ENCODE measurements at places on chromosomes 7 and 10.
A peak's percentile ranks its signal among the peaks of the same experiment; 100 is the strongest.

- DNase-seq, result no peak
Measured at GRCh38 chr10:104809288-104810090, 168.4 kb downstream of the SORCS3 start.

DNA sequence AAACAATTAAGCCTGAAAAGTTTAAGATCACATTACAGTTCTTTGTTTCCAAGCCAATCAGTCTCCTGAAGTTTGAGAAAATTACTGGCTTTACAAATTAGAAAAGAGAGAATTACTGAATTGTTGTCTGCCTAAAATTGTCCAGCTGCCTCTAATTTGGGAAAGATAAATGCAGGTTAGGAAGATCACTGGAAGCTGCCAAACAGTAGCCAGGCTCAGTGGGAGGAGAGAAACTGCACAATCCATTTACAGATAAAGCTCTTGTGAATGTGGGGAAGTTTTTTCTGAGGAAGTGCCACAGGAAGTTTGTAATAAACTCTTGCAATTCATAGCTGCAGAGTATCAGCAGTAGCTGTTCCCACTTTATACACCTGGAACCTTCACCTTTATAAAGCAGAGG, 100.7 kb downstream of the IQUB start:
- no peak for DNase-seq

DNA sequence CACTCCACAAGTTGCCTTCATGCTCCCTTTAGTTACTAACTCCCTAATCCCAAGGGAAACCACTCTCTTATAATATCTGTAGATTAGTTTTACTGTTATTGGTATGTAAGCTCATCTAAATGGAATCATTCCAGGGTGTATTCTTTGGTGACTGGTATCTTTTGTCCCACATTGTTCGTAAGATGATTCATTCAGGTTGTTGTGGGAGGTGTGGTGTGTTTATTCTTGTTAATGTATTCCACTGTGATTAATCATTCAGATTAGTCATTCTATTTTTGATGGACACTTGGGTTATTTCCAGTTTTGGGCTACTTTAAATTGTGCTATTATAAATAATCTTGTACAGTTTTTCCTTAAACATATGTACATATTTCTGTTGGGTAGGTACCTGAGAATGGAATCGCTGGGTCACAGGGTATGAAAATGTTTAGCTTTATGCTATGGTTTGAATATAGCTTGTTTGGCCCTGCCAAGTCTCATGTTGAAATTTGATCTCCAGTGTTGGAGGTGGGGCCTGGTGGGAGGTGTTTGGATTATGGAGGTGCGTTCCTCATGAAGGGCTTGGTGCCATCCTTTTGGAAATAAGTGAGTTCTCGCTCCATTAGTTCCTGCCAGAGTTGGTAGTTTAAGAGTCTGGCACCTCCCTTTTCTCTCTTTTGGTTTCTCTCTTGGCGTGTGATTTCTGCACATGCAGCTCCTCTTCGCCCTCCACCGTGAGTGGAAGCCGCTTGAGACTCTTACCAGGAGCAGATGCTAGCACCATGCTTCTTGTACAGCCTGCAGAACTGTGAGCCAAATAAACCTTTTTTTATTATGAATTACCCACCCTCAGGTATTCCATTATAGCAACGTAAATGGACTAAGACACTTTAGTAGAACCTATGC, 13.8 kb downstream of the BTRC start:
- DNase-seq, result no peak

GRCh38 chr7:114851406-114852061, 70.4 kb upstream of the MDFIC start:
- no peak for DNase-seq

DNA sequence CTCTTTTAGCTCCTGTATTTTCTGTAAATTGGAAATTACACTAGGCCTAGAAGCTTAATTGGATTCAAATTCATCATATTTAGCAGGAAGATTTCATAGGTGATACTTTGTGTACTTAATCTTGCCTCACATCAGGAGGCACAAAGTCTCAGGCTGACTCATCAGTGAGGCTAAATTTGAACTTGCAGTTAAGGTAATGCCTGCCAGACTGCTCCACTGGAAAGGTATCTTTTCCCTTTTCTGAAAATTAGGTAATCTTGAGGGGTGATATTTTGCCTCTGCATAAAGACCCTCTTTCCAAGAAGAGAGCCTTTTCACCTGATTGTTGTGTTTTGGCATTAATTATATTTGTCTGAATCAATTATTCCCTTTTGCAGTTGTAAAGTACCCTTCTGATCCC, 14.6 kb downstream of the PPIA start:
- no peak for DNase-seq

- no peak for DNase-seq
Measured at GRCh38 chr10:104036069-104036384, 49.7 kb downstream of the COL17A1 start.

- DNase-seq, result no peak
Measured at GRCh38 chr7:112372101-112372500, 78.2 kb upstream of the IFRD1 start.

DNA sequence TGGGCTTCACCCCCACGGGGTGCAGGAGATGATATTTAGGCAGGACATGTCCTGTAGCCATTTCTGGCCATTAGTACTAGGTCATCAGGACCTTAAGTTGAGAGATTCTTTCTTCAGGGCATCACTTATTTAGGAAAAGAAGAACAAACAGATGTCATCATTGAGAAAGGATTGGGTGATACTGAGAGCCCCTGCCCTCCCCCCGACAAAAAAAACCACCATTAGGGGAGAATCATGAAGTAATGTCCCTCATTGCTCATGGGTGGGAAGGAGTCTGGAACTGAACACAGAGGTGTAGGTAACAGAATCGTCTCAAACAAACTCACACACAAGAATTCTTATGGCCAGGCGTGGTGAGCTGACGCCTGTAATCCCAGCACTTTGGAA, 6.4 kb upstream of the ORAI2 start:
- DNase-seq, result no peak

DNA sequence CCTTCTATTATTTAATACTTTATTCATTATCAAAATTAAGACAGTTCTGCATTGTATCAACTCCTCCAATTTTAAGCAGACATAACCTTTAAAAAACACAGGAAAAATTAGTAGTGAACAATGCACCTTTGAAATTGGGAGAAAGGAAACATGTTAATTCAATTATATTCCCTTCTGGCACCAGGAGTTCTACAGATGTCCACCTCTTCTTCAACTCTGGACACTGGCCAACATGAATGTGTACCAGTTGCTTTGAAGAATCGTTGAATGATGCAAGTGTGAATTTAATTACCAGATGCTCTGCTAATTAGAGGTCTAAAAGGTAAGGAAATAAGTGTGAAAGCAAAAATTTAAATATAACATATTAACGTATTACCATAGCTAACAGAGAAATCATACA, 206.7 kb upstream of the IGFBP3 start:
- DNase-seq, result no peak

GRCh38 chr7:134690016-134690415, 43.4 kb downstream of the BPGM start:
- no peak for DNase-seq

DNA sequence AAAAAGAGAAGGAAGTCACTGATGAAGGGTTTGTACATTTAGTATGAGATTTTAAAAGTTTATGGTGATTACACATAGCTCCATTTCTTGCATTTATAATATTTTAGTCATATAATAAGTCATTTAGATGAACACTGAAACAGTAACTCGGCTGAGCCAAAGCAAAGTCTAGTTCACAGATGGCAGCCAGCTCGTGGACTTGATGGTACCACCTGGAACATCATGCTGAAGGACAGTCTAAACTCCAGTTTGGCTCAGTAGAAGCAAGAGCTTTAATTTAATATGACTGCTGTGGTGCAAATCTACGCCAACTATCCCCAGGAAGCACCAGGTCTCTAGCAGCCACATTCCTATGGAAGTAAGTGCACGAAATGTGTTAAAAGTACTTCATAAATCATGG, 16.4 kb downstream of the SRI start:
- no peak for DNase-seq

DNA sequence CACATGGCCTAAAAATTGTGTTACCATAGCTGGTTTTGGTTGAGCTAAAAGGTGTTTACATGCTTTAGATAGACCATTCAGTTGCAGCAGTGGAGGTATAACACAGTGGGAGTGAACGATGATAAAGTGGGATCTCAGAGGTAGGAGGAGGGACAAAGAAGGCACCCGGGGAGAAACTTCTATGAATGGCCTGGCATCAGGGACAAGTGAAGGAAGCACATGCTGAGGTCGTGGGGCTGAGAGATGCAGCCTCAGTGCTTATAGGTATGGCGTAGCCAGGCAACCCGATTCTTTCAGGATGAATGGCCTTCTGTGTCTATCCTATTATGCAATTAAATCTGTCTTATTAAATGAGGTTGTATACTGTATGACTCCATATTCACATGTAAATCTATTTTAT, 3.9 kb upstream of the CDK6 start:
- no peak for DNase-seq

DNA sequence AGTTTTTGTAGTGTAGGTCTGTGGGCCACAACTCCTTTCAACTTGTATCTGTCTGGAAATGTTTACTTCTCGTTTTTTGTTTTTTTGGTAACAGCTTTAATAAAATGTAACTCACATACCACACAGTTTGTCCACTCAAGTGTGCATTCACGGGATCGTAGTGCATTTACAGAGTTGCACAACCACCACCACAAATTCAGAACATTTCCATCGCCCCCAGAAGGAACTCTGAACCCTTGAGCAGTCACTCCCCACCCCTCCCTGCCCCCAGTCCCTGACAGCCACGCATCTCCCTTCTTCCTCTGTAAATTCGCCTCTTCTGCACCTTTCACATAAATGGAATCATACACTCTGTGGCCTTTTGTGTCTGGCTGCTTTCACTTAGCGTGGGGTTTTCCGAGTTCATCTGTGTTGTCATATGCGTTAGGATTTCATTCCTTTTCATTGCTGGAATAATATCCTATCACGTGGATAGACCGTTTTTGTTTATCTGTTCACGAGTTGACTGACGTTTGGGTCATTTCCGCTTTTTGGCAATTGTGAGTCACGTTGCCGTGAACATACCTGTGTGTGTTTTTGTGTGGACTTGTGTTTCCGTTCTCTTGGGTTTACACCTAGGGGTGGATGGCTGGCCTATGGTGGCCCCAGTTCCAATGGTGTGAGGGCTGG, 10.3 kb downstream of the JAKMIP3 start:
- no peak for DNase-seq

GRCh38 chr10:86956195-86956847, 1.1 kb downstream of the MMRN2 start:
- DNase-seq, result no peak

- no peak for DNase-seq
Measured at GRCh38 chr7:2307690-2308107, 6.5 kb downstream of the SNX8 start.

GRCh38 chr10:29041616-29042015, 247.3 kb upstream of the LYZL1 start:
- no peak for DNase-seq

GRCh38 chr10:77315496-77316129, 322.0 kb downstream of the KCNMA1 start:
- DNase-seq, result no peak

DNA sequence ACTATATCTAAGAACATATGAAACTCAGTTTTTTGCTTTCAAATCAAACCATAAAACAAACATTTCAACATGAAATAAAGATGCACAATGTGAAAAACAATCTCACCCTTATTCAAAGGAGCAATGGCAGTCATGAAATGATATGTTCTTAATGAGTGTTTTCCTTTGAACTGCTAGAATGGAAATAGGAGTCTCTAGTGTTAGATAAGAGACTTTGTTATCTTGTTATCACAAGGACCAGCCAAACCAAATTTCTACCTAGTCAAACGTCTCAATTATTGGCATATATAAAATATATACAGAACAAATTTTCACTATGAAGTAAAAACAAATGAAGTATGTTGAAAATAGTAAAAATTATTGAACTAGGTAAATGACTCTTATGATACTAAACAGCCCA, 1.2 kb downstream of the VPS41 start:
- no peak for DNase-seq

DNA sequence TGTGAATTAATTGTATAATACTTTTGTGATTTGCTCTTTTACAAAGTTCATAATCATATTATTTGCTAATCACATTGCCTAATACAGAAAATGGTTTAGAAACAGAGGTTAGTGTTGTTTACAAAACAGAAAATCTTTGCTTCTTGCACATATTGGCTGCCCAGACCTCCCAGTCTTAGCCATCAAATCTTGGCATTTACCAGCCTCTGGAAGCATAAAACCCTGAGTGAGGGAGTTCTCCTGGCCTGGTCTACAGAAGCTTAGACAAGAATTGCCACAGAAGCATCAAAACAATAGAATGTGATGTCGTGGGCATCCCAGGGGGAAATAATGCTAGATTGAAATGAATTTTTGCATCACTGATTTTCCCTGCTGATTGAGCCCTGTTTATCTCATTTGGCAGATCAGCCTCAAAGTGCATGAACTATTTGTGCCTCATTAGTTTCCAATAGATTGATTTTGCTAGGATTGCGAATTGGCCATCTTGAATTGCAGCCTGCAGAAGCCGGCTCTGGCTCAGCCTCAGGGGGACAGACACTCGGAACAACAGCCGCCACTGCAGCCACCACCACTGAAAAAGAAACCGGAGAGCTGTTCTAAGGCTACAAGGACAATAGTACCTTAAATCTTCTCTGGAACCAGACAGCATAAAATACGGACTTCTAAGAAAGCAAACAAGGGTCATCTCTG, 11.1 kb upstream of the SORBS1 start:
- no peak for DNase-seq

GRCh38 chr7:117785431-117785830, 87.8 kb downstream of the CTTNBP2 start:
- DNase-seq, result no peak

GRCh38 chr10:92411406-92411805, 120.4 kb downstream of the MARCHF5 start:
- no peak for DNase-seq

- no peak for DNase-seq
Measured at GRCh38 chr10:17066000-17066399, 63.6 kb downstream of the CUBN start.

- DNase-seq, result no peak
Measured at GRCh38 chr7:10888861-10889260, 84.8 kb upstream of the PHF14 start.

- peak; percentile 8 for DNase-seq
Measured at GRCh38 chr10:78578929-78579328, 489.8 kb upstream of the ZMIZ1 start.

GRCh38 chr10:14389981-14390590, 59.4 kb upstream of the FRMD4A start:
- DNase-seq, result no peak

GRCh38 chr7:45328403-45328981, 170.9 kb downstream of the RAMP3 start:
- peak; percentile 50 for DNase-seq

DNA sequence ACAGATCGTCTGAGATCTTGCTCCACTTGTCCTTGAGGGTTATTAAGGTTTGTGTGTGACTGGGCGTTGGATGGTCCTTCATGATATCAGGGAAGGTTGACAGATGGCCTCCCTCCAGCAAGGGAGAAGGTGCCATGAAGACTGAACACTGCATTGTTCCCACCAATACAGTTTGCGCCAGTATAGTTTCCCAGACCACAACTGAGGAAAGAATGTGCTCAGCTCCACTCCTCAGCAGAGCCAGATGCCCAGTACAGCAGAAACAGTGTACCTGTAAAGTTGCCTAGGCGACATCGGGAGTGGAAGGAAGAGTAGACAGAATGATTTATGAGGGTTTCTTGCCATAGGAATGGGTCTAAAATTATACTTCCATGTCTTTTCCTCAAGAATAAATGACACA, 137.5 kb downstream of the ST7 start:
- DNase-seq, result no peak

GRCh38 chr10:63573068-63573697, 52.0 kb downstream of the REEP3 start:
- DNase-seq, result no peak

- DNase-seq, result no peak
Measured at GRCh38 chr7:34070511-34071323, 165.4 kb downstream of the BMPER start.
